ENCODE measurements at places on chromosomes 7 and 10. TPM values are rescaled to one million over a fixed set of nuclear protein-coding genes. Genes with fewer than 3 reads are reported as not detected.

GRM3 gene
- not detected for total RNA-seq

TMEM184A gene
- total RNA-seq: 6.7 TPM

HOXA2 gene
- total RNA-seq: 0.97 TPM

TUBB8 gene
- total RNA-seq: not detected

SLC18A2 gene
- total RNA-seq: 0.03 TPM

PCDH15 gene
- not detected for total RNA-seq

GATA3 gene
- total RNA-seq: 3.9 TPM

Data from A549 treated with GW870086 at 1 μM for 4 hours (cell line).